ENCODE measurements at places on chromosomes 5 and 9. TPM values are rescaled to one million over a fixed set of nuclear protein-coding genes. Genes with fewer than 3 reads are reported as not detected.

The PHF2 gene
- total RNA-seq: 26.3 TPM

The LRRTM2 gene
- 0.02 TPM for total RNA-seq

The C5orf52 gene
- not detected for total RNA-seq

The SOHLH1 gene
- total RNA-seq: not detected

The PCDHB4 gene
- not detected for total RNA-seq

The CCL27 gene
- total RNA-seq: not detected

The OGN gene
- not detected for total RNA-seq

The TLR4 gene
- not detected for total RNA-seq

The GALNT12 gene
- 3.5 TPM for total RNA-seq

The CCL28 gene
- 11.6 TPM for total RNA-seq

The C5orf22 gene
- total RNA-seq: 26.6 TPM

The IL13 gene
- total RNA-seq: 119 TPM

The POMT1 gene
- 41.5 TPM for total RNA-seq

The SYNPO gene
- 0.09 TPM for total RNA-seq

The WDR31 gene
- total RNA-seq: 1.1 TPM

The PCDHB9 gene
- not detected for total RNA-seq
